Fibroblast of villous mesenchyme (primary cell): ENCODE measurements at places on chromosomes 1 and 21. TPM values are rescaled to one million over a fixed set of nuclear protein-coding genes. Genes with fewer than 3 reads are reported as not detected.

KLF17 gene
- total RNA-seq: under 0.01 TPM in 2 replicates

LRRC71 gene
- total RNA-seq: not detected in 2 replicates

AMPD1 gene
- total RNA-seq: not detected in 2 replicates

- peak; percentile 30 for DNase-seq
Measured at GRCh38 chr1:21586222-21586621, 77.0 kb downstream of the ALPL start.

GRCh38 chr1:186806477-186806876 is 22.3 kb upstream of the PLA2G4A start:
- DNase-seq: peak; percentile 41

GRCh38 chr1:227869851-227870305 is 54.4 kb downstream of the PRSS38 start:
- DNase-seq: no peak

DNA sequence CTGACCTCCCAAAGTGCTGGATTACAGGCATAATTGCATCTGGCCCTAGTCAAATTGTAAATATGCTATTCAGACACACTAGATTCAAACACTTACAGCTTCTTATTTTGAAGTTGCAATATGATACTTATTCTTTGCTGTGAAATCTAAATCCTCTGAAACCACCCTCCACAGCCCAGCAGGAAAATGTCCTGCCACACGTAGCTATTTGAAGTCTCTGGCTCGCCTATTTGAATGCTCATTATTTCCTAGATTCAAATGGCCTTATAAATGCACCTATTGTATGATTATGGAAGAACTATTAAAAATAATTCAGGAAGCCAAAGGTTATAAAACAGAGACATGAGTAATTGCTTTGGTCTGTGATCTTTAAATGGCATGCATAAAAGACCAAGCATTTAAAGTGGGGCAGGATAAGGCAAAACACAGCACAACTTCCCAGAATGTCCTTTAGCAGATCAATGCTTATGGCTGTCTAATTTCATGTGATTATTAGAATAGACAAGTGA is 26.6 kb upstream of the FBXO28 start:
- no peak for DNase-seq

GRCh38 chr1:205350691-205351141 is 6.0 kb downstream of the KLHDC8A start:
- no peak for DNase-seq

GJC2 gene
- total RNA-seq: 2.6 and 3.9 TPM in 2 replicates

- DNase-seq: no peak
Measured at GRCh38 chr1:159935719-159936272, 9.6 kb downstream of the IGSF9 start.

IFI16 gene
- total RNA-seq: 59.9 and 60.5 TPM in 2 replicates

GBP7 gene
- total RNA-seq: not detected in 2 replicates

DNA sequence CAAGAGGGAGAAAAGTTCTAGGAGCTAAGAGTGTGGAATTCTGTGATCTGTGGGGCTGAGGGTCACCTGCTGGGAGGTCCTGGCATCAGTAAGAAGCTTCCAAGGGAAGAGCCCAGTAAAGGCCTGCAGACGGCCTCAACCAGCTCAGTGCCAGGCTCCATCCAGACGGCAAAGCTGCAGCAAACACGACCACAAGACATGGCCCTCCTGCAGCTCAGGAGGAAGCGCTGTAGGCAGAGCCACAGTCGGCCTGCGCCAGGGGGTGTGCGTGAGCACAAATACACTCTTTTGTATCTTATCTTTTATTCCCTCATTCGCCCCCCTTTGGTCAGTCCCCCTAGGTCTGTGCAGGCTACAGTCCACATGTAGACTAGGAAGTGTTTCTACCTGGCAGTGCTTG is 13.4 kb downstream of the C1orf174 start:
- DNase-seq: no peak

GRCh38 chr1:156744786-156745419 is 4.0 kb upstream of the MRPL24 start:
- DNase-seq: no peak

DNA sequence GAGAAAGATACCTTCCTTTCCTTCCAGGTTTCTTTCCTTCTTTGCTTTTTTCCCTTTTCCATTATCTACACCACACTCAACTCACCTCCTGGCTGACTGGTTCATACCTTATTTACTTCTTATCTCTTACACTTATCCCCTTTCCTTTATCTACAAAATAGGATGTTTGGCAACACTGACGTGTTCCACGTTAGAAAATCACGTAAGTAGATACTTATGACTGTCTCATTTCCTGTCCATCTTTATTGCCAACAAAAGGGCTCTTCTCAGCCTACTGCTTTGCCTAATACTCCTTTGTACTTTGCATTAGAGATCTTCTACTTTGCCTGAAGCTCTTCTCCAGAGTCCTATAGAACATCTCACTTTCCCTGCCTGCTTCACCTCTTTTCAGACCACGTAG is 25.1 kb downstream of the SYNJ1 start:
- DNase-seq: peak; percentile 88

DNA sequence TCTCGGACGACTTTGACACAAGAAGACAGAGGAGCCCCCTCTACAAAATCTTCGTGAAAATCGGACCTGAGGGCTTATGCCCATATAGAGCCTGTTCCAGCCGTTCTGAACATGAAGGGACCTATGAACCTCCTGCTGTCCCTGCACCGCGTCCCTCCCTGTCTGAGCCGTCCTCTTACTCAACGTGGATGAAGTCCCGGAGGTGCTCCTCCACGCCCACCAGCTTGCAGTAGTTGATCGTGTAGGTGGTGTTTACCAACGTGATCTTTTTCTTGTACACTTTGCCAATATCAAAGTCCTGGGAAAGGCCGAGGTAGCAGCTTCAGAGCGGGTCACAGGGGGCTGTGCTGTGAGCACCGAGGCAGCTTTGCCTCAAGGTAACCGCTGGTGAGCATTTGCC is 40.0 kb downstream of the CFAP74 start:
- DNase-seq: no peak

- no peak for DNase-seq
Measured at GRCh38 chr1:154956544-154956941, 644 bp upstream of the PBXIP1 start.

DNA sequence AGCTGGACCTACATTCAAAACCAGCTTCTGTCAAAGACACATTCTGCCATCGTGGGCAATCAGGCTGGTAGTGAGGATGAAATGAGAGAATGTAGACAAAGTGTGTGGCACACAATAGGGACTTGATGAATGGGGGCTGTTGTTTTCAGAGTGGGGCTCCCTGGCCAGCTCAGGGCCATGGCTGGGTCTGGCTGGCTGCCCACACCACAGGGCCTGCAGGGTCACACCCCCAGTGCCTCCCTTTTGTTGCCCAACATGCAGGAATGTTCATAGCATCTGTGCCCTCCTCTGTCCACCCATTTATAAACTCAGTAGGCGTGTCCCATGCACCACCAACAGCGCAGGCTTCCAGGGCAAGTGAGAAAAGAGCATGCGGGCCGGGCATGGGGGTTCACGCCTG is 20.8 kb upstream of the ECE1 start:
- no peak for DNase-seq

RHOU gene
- total RNA-seq: 2.2 and 2.9 TPM in 2 replicates

GRCh38 chr1:197486946-197487345 is 218.9 kb downstream of the CRB1 start:
- DNase-seq: no peak

- DNase-seq: no peak
Measured at GRCh38 chr1:204261266-204261665, 47.5 kb upstream of the GOLT1A start.

FAM131C gene
- under 0.01 TPM in 1 of 2 replicates, not detected in the other for total RNA-seq

- no peak for DNase-seq
Measured at GRCh38 chr1:189158155-189158554, 1319.5 kb downstream of the BRINP3 start.

- DNase-seq: no peak
Measured at GRCh38 chr1:78143152-78143551, 97.4 kb downstream of the GIPC2 start.

GRCh38 chr1:59553371-59553770 is 256.5 kb downstream of the FGGY start:
- peak; percentile 19 for DNase-seq

GRCh38 chr1:12810691-12811408 is 19.7 kb downstream of the PRAMEF1 start:
- no peak for DNase-seq

GRCh38 chr1:174818951-174819350 is 180.8 kb upstream of the CACYBP start:
- DNase-seq: no peak

- DNase-seq: peak; percentile 83
Measured at GRCh38 chr1:61081686-61082310, 563 bp upstream of the NFIA start.

DNA sequence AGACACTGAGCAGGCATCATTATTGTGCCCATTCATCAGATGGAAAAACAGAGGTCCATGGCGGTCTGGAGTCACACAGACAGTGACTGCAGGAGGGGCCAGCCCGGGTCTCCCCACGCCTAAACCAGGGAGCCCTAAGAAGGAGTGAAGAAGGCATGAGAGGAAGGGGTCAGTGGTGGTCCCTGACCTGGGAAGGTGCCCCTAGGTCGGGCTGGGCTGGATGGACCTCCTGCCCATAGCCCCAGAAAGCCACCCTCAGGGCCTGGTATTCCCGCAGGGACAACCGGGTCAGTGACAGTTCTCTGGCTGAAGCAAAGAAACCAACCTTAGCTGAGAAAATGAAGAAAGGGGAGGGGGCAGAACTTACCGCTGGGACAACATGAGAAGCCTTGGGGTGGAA is 163.4 kb upstream of the C1orf174 start:
- no peak for DNase-seq

GRCh38 chr1:59520194-59520593 is 223.3 kb downstream of the FGGY start:
- peak; percentile 37 for DNase-seq

GRCh38 chr1:31648641-31649357 is 4.1 kb upstream of the PEF1 start:
- DNase-seq: no peak

TSACC gene
- not detected in 2 replicates for total RNA-seq

DNA sequence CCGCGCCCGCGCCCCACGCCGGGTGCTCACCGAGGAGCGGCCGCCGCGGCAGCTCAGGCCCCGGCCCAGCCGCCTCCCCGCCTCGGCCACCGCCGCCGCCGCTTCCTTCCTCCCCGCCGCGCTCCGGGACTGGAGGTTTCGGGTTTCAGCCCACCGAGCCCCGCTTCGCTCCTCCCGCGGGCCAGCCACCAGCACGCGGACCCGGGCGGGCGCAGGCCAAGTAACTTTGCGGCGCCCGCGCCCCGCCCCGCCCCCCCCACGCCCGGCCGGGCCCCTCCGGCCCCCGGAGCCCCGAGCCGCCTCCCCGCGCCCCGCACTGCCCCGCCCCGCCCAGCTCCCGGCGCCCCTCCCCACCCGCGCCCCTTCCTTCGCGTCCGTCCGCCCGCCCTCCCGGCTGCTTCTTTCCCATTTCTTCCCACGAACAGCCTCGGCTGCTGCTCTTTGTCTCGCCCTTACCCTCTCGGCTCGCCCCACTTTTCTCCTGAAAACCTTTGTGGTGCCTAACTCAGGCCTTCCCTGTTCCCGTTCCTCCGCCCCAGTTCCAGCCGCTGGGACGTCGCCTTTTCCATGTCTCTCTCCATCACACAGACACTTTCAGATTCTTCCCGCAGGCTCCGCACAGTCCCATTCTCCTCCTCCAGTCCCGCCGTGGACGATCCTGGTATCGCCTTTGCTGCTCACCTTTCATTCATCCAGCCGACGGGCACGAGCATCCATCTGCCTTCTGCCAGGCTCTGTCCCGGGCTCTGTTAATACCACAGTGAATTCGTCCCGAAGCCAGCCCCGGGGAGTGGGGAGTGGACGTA is at the start of gene GPR161:
TSS of gene GPR161 (minus strand) at position 222 of the 806 bp plus-strand sequence. CDS start 32,080 bp downstream, outside the sequence.
- peak; percentile 59 for DNase-seq

MLLT11 gene
- 8.1 and 9.1 TPM in 2 replicates for total RNA-seq

GRCh38 chr1:158179301-158180041 is 1.2 kb upstream of the CD1D start:
- DNase-seq: no peak

DNA sequence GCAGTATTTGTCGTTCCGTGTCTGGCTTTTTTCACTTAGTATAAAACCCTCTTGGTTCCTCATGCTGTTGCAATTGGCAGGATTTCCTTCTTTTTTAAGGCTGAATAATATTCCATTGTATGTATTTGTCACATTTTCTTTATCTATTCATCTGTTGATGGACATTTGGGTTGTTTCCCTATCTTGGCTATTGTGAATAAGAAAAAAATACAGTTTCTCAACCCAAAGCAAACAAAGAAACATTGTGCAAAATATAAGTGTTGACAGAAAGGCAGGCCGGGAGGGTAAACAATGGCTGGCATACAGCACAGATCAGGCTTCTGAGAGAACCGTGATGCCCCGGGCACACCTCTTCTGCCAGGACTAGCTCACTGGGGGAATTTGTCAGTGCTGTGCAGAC is 26.9 kb downstream of the NENF start:
- DNase-seq: no peak

- DNase-seq: no peak
Measured at GRCh38 chr21:42632336-42632751, 21.1 kb upstream of the PDE9A start.

PLPPR5 gene
- total RNA-seq: not detected in 2 replicates

GRCh38 chr1:176735201-176735600 is 272.2 kb downstream of the PAPPA2 start:
- no peak for DNase-seq

DNA sequence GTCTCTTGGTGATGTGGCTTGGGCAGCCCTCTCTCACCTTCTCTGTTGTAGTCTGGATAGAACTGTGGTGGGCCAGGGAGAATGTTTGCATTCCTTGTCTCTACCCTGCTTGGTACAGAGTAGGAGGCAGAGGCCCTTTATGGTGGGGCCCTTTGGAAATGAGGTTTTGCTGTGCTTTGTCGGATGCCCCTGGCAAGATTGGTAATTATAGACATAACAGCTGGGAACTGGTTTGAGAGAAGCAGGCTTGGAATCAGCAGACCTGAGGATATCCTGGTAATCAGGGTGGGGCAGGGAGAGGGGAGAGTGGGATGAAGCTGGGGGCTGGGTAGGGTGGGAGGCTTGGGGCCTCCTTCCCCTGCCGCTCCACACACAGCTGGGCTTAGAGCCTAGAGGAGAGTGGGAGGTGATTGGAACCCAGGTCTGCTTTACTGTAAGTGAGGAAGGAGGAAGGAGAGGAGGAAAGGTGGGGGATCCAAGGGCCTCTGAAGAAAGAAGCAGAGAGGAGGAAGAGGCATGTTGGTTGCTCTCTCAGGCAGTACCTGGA is 5.0 kb downstream of the VANGL2 start:
- no peak for DNase-seq

DPT gene
- 0.32 and 1.7 TPM in 2 replicates for total RNA-seq

- no peak for DNase-seq
Measured at GRCh38 chr1:36722871-36723270, 240.2 kb upstream of the CSF3R start.

ADGRB2 gene
- 11.3 and 14.2 TPM in 2 replicates for total RNA-seq

MXRA8 gene
- total RNA-seq: 249 and 351 TPM in 2 replicates

IL23R gene
- total RNA-seq: not detected in 2 replicates

- DNase-seq: peak; percentile 75
Measured at GRCh38 chr1:69737527-69738185, 169.9 kb downstream of the LRRC7 start.

GRCh38 chr1:9721606-9722377 is 70.3 kb downstream of the PIK3CD start:
- DNase-seq: no peak

TSPAN1 gene
- 0.32 and 0.43 TPM in 2 replicates for total RNA-seq

ADAMTSL4 gene
- total RNA-seq: 2.9 and 8.6 TPM in 2 replicates

- DNase-seq: peak; percentile 34
Measured at GRCh38 chr1:212110617-212111016, 75.1 kb downstream of the DTL start.

CELF3 gene
- not detected in 2 replicates for total RNA-seq

GRCh38 chr1:10325521-10325920 is 73.3 kb upstream of the PGD start:
- no peak for DNase-seq
